ENCODE measurements at places on chromosomes 1 and 21. TPM values are rescaled to one million over a fixed set of nuclear protein-coding genes. Genes with fewer than 3 reads are reported as not detected.

FAM167B gene
- 23.5 TPM for total RNA-seq

DIO1 gene
- total RNA-seq, result not detected

CSF3R gene
- not detected for total RNA-seq

EFNA4 gene
- total RNA-seq, result 4.2 TPM

RASSF5 gene
- total RNA-seq, result 0.06 TPM

ANKRD34A gene
- total RNA-seq, result 0.13 TPM

COA7 gene
- 13.3 TPM for total RNA-seq

CLCA1 gene
- total RNA-seq, result not detected

PBX1 gene
- total RNA-seq, result 3.9 TPM

AZIN2 gene
- 0.16 TPM for total RNA-seq

TNFRSF18 gene
- total RNA-seq, result 1.0 TPM

ITLN2 gene
- total RNA-seq, result not detected

SPRR2A gene
- total RNA-seq, result not detected

CNIH3 gene
- total RNA-seq, result 2.6 TPM

FCMR gene
- not detected for total RNA-seq

NUDT17 gene
- 2.5 TPM for total RNA-seq

SPATA6 gene
- total RNA-seq, result 1.6 TPM

IVL gene
- total RNA-seq, result not detected

CHD5 gene
- under 0.01 TPM for total RNA-seq

TMEM125 gene
- not detected for total RNA-seq

NBPF3 gene
- total RNA-seq, result 1.6 TPM

MNDA gene
- not detected for total RNA-seq

DNM3 gene
- 3.1 TPM for total RNA-seq

PLOD1 gene
- 182 TPM for total RNA-seq

XPR1 gene
- 32.7 TPM for total RNA-seq

HSD3B1 gene
- not detected for total RNA-seq

FMN2 gene
- total RNA-seq, result 0.49 TPM

HMCN1 gene
- total RNA-seq, result 1.6 TPM

PCAT6 gene
- not detected for total RNA-seq

LAMC2 gene
- total RNA-seq, result 71.0 TPM

CBR3 gene
- total RNA-seq, result 4.0 TPM

OLFML3 gene
- 18.5 TPM for total RNA-seq

ETS2 gene
- total RNA-seq, result 49.5 TPM

SPRR2G gene
- not detected for total RNA-seq

KCNK1 gene
- not detected for total RNA-seq

P3R3URF gene
- not detected for total RNA-seq

TSPAN1 gene
- total RNA-seq, result 0.49 TPM

NTRK1 gene
- total RNA-seq, result not detected

IL23R gene
- total RNA-seq, result not detected

EDN2 gene
- total RNA-seq, result not detected

SYT6 gene
- under 0.01 TPM for total RNA-seq

DCAF6 gene
- total RNA-seq, result 61.1 TPM

ZDHHC18 gene
- 11.1 TPM for total RNA-seq

THEM5 gene
- not detected for total RNA-seq

CFHR2 gene
- total RNA-seq, result not detected

TDRD5 gene
- not detected for total RNA-seq

PLA2G2A gene
- total RNA-seq, result not detected

SH2D2A gene
- not detected for total RNA-seq

NEXN gene
- 6.9 TPM for total RNA-seq

HHAT gene
- 2.9 TPM for total RNA-seq

SEC16B gene
- 1.8 TPM for total RNA-seq

CNN3 gene
- 506 TPM for total RNA-seq

BGLAP gene
- total RNA-seq, result not detected

GCLM gene
- total RNA-seq, result 18.4 TPM

CDA gene
- 1.4 TPM for total RNA-seq

CLCNKA gene
- total RNA-seq, result not detected

TNFSF4 gene
- total RNA-seq, result 10.0 TPM

ZNF648 gene
- total RNA-seq, result not detected

UBL4B gene
- total RNA-seq, result not detected
